ENCODE measurements at places on chromosomes 1 and 21.

DNA sequence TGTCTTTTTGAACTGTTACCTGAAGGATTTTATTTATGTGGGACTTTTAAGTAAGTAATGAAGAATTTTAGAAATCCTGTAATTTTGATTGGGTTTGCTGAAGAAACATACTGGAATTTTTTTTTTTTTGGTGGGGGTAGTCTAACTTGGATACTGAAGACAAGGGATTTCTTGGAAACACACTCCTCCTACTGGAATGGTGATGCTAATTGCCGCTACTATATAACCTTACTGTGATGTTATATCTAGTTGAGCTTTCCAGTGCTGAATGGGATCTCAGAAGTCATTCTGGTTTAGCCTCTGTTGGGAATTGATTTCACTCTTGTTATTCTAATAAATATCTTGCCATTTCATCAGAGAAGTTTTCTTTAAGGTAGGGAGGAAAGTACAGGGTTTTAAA lies 8.4 kb downstream of the PPP2R5A start:
- DNase-seq = no peak

DNA sequence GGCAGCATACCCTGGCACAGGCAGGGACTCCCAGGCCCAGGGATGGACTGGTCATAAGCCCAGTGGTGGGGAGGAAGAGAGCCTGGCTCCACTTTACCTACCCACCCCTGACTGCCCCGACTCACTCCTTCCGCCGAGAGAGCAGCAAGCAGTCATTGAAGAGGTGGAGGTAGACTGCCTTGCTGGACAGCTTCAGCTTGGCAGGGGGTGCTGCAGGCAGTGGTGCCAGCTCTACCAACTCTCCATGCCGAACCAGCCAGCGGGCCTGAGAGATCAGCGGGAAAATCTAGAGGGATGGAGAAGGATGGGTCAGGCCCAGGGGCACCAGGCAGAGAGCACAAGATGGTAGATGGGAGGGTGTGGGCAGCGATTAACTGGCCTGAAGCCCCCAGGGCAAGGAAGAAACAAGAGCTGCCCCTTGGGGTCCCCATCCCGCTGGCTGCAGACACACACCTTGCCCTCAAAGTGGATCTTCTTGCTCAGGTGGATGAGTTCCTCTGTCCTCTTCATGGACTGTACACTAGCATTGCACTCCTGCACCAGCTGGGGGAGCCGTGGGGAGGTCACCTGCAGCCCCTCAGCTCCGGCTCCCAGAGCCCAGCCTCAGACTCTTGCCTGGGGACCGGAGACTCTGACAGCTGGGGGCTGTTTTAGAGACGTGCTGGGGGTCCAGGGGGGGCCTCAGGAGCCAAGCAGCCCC lies 7.7 kb downstream of the ARHGEF19 start:
- peak; percentile 57 for DNase-seq

DNA sequence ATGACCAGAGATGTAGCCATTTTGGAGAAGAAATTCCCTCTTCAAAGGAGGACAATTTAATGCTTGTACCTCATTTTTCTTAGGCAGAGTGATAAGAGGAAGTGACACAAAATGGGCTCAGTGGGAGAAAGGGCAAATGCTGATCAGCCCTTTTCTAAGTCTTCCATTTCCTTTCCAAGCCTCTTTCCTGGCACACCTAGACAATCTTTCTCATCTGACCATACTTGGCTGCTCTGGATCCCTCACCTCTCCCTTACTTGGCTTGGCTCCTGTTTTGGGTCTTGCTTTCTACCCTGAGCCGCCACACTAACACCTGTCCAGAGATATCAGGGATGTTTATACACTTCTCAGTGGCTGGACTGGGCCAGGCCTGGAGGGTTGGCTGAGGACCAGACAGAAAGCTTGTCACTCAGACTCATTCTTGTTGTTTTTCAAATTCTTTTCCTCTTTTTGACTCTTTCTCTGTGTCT lies 13.1 kb downstream of the TXNIP start:
- no peak for DNase-seq

DNA sequence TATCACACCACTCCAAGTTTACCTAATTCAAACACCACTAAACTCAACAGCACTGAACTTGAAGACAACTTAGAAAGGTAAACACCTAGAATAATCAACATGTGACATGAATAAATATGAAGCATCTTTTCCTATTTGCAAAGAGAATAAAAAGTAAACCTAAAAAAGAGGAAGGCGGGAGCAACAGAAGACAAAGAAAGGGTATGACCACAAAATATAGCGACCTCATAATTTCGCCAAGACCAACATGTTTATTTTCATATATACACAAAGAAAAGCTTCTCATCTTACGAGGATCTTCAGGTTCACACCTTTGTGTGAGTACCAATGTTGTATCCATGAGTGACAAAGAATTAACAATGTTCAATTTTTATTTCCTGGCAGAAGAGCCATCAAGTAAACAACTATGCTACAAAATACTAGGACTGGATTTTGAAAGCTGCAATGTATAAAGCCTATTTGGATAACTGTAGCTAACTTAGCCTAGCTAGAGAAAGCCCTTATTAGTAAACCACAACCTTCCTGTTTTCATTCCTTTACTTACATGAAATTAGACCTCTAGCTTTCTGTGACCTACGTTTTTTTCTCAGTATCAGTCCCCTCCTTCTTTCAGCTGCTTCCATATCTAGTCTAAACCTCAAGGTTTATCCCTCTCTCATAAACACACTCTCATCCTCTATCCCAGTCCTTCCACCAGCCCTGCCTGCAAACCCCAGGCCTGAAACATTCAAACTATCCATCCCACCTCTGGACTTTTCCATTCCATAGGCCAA lies 21.3 kb upstream of the PHTF1 start:
- DNase-seq = no peak

DNA sequence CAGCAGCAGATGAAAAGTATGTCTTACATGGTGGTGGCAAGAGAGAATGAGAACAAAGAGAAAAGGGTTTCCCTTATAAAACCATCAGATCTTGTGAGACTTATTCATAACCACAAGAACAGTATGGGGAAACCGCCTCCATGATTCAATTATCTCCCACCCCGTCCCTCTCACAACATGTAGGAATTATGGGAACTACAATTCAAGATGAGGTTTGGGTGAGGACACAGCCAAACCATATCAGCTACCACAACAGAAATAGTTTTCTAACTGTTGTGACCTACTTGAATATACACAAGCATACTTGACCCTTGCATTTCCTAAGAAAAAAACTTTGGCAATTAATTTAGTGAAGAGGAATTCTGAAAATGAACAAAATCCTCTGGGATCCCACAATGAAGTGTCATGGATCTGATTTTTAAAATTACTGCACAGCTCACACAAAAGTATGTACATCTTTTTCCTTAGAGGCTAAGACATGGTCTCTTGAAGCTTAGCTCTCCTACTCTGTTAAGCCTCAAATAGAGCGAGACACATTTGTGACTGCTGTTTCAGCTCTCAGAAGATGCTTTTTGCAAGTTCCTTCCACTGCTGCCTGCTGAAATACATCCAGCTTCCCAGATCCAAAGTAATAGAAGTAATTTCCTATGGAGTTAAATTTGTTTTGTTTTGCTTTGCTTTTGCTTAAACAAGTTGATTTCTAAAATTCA lies 265.8 kb downstream of the DPYD start:
- no peak for DNase-seq

- no peak for DNase-seq
Measured at GRCh38 chr1:113976609-113977278, 2.5 kb upstream of the OLFML3 start.

DNA sequence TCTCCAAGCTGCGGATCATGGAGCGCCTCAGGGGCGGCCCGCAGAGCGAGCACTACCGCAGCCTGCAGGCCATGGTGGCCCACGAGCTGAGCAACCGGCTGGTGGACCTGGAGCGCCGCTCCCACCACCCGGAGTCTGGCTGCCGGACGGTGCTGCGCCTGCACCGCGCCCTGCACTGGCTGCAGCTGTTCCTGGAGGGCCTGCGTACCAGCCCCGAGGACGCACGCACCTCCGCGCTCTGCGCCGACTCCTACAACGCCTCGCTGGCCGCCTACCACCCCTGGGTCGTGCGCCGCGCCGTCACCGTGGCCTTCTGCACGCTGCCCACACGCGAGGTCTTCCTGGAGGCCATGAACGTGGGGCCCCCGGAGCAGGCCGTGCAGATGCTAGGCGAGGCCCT lies 2.7 kb downstream of the CPTP start:
- DNase-seq = no peak

DNA sequence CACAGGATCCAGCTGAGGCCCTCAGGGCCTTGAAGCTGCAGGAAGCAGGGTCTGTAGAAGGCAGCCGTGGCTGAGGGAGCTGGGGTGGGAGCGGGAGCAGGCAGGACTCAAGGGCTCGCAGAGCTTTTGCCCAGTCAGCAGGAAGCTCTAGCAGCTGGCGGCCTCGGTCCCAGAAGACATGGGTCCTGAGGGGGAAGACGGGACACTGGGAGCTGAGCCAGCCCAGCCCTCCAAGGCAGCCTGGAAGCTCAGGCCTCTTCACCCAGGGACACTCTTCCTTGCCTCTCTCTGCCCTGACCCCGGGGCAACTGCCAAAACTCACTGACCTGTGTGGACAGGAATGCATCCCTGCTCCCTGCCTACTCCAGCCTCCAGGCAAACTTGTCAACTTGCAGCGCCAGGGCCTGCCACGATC lies 8.9 kb downstream of the ADGRB2 start:
- DNase-seq = no peak

DNA sequence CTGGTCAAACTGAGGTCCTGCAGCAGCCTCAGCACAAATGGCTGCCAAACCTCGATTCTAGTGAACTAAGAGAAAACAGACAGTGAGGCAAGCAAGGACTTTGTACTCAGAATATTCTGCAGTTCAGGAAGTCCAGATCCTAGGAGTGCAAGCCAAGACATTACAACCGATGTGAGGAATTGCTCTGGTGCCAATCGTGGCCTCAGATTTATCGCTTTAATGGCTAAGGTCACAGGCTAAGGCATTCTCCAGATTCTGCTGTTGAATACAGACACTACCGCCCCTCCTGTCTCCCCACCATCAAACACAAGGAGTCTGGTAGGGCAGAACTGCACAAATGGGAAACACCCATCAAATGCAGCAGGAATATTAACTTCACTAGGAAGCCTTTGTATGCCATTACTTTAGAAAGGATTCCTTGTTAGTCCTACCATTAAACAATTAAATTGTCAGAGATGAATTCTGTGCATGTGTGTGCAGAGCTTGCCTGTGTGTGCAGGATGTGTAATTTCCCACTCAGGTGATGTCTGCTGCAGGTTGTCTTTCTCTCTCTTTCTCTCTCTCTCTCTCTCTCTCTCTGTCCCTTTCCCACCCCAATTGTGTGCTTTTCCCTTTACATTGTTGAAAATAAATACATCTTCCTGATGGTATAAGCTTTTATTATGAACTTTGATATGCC lies 9.2 kb upstream of the SERTAD4 start:
- DNase-seq = no peak

DNA sequence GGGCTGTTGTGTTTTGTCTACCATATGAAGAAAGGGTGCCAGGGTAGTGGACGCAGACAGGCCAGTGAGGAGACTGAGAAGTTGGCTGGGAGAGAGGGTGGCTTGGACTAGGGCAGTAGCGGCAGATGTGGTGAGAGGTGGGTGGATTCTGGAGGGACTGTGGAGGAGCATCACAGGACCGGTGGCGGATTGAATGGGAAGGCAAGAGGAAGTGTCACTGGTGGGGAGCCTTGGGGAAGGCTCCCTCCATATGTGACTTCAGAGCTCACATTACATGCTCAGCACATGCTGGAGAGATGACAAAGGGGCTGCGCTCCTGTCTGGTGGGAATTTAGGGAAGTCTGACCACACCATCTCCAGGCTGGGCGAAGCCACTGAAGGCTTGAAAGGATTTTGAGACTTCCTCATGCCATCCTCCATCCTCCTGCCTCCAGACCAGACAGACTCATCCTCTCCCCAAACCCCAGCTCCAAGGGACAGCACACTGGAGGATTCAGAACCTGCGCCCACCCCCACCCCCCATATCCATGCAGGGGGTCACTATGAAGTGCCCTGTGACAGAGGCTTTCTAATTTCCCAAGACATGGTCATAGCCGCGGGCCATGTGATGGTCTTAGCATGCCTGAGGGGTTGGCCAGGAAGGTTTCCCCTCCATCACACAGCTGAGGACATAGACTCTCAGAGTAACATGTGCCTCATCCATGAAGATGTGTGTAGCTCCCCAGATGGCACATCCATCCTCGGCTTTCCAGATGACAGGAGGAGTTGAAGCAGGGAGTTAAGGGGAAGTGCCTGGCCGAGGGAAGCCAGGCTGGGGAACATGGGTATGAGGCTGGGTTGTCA lies 138.8 kb upstream of the WNT4 start:
- no peak for DNase-seq

DNA sequence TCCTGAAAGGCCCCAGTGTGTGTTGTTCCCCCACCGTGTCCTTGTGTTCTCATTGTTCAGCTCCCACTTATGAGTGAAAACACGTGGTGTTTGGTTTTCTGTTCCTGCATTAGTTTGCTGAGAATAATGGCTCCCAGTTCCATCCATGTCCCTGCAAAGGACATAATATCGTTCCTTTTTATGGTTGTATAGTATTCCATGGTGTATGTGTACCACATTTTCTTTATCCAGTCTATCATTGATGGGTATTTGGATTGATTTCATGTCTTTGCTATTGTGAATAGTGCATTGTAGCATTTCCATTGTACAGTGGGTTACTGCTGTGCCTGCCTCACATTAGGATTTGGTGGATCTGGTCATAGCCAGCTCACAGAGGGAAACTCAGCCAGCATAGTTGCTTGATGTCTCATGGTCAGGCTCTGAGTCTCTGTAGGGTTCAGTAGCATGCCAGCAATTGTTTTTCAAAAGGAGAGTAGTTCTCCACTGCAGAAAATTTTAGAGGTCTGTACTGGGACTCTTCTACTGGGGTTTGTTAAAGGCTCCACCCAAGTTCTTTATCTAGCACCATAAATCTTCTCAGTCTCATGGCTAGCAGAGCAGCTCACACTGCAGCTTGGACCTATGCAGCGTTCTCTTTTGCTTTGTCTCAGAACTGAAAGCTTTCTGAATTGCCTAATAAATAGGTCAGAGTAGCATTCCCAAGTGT lies 41.0 kb downstream of the RUNX3 start:
- DNase-seq = no peak

GRCh38 chr1:31196685-31197084 lies 43.0 kb downstream of the NKAIN1 start:
- DNase-seq = no peak

- no peak for DNase-seq
Measured at GRCh38 chr1:8461351-8462110, 143.6 kb downstream of the SLC45A1 start.

GRCh38 chr1:5119366-5120234 lies 465.2 kb downstream of the AJAP1 start:
- DNase-seq = no peak

All from stimulated activated CD8-positive, alpha-beta memory T cell treated with anti-CD3 and anti-CD28 coated beads, Interleukin-4, amount 100 ng/mL, for 48 hours (primary cell).